ENCODE measurements at places on chromosomes 3 and 15. TPM values are rescaled to one million over a fixed set of nuclear protein-coding genes. Genes with fewer than 3 reads are reported as not detected.

DNA sequence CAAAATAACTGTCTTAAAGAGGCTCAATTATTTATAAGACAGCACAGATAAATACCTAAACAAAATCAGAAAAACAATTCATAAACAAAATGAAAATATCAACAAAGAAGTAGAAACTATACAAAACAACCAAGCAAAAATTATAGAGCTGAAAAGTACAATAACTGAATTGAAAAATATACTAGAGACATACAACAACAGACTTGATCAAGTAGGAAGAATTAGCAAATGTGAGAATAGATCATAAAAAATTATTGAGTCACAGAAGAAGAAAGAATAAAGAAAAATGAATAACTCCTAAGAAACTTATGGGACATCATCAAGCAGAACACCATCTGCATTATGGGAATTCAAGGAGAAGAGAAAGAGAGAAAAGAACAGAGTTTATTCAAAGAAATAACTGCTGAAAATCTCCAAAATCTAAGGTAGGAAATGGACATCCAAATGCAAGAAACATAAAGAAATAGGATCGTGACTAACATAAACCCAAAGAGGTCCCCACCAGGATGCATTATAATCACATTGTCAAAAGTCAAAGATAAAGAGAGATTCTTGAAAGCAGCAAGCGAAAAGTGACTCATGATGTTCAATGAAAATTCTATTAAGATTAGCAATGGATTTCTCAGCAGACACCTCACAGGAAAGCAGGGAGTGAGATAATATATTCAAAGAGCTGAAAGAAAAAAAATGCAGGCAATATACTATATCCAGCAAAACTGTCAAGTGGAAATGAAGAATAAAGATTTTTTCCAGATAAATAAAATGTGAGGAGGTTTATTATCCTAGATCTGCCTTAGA lies 85.9 kb downstream of the DCLK3 start:
- no peak for DNase-seq

DNA sequence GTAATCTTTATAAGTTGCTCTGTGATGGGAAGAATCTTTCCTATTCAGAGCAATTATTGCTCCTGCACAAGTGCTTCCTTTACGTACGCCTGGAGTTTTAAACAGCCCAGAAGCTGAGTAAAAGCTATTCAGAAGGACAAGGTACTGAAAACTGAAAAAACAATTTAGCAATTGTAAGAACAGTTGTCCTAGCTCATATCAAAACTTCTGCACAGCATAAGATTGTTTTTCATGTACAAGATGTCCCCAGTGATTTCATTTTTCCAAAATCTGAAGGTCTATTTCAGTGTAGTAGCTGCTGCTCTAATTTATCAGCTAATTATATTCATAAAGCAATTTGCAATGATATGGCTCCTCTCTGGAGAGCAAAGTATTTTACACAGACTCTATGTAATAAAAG lies 23.7 kb downstream of the KCNAB1 start:
- DNase-seq: no peak

GRCh38 chr3:4758249-4758860 lies 220.9 kb upstream of the BHLHE40 start:
- DNase-seq: no peak

GRCh38 chr15:74381481-74381880 lies 14.0 kb upstream of the CYP11A1 start:
- DNase-seq: no peak

The CTXN2 gene
- total RNA-seq: not detected

The PRTG gene
- total RNA-seq: 37.2 TPM

The VILL gene
- total RNA-seq: 1.8 TPM

The CPNE9 gene
- not detected for total RNA-seq

The CACNA2D3 gene
- 0.83 TPM for total RNA-seq
